ENCODE measurements at places on chromosomes 3 and 15.

- no peak for DNase-seq
Observed at GRCh38 chr15:23503980-23504379, 56.9 kb upstream of the GOLGA6L2 start.

DNA sequence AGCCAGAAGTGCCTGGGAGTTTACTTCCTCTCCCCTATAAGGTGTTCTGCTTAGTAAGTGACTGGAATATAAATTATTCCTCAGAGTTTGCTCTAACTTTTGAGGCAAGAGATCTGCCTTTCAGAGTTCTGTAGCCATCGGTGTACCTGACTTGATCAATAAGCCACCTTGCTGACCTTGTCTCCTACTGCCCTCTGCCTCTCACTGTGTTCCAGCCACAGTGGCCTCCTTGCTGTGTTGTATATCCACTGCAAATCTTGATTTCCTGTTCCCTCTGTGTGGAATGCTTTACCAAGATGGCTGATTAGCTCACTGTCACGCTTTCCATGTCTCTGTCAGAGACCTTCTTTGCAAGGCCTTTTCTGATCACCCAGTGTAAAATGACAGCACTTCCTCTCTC lies 442.4 kb downstream of the SQOR start:
- no peak for DNase-seq

DNA sequence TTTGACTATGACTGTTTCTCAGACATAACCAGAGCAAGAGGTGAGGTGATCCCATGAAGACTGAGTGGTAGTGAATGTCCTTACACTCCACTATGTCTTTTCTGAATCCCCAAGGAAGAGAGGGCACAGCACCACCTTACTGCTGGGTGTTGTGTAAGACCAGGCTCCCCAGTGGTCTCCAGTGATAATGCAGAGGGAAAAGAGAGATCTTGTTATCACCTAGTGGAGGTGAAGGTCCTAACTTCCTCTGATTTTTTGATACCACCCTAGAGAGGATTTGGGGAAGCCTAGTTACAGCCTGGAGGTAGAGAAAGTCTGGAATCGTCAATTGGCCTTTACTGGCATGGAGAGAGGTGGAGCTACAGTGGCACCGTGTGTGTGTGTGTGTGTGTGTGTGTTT lies 288.0 kb upstream of the BCHE start:
- DNase-seq, result no peak

GRCh38 chr3:176514297-176514696 lies 683.0 kb downstream of the TBL1XR1 start:
- no peak for DNase-seq

DNA sequence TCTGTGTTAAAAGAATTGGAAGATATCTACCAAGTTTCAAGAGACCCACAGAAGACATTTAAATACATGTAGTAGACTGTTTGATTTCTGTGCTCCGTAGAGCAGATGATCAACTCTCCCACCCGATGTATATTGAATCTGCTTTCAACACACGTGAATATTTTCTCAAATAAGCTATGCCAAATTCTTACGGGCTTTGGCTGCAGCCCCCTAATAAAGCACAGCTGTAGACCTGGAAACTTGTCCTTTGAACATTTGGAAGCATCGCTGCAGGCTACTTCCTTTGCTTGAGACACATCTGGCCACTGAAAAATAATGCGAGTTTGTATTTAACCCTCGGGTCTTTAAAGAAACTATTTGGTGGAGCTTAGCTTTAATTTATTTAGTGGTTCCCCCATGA lies 98.3 kb upstream of the SELENOK start:
- DNase-seq, result no peak

DNA sequence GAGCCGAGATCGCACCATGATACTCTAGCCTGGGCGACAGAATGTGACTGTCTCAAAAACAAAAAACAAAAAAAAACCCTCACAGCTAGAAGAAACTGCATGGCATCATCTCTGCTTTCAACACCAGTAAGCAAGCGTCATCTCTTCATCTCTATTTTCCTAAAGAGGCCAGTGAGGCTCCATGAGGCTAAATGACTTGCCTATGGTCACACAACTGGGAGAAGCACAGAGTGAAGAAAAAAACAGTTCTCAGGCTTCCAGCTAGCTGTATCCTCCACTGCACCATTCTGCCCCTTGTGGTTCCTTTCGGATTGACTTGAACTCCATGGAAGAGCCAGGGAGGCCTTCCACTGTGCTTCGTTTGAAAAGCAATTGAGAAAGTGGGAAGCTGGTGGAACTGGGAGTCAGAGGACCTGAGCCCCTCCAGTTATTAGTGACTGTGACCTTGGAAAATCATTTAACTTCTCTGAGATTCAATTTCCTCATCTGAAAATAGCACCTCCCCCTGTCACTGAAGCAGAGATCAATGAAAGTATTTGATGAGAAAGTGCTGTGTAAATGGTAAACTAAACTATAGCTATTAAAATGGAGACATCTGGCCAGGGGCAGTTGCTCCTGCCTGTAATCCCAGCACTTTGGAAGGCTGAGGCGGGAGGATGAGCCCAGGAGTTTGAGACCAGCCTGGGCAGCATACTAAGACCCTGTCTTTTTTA lies 32.1 kb upstream of the DENND4A start:
- no peak for DNase-seq

Data from hypothalamus (tissue), 51 donors.